ENCODE measurements at places on chromosomes 16 and 17. TPM values are rescaled to one million over a fixed set of nuclear protein-coding genes. Genes with fewer than 3 reads are reported as not detected.

The CCL16 gene
- not detected for total RNA-seq

The TNS4 gene
- total RNA-seq = under 0.01 TPM

The TANC2 gene
- total RNA-seq = 36.9 TPM

The TP53TG3D gene
- total RNA-seq = not detected

The CYB561 gene
- total RNA-seq = 12.7 TPM

The DPH1 gene
- 27.9 TPM for total RNA-seq

The WFIKKN2 gene
- 0.13 TPM for total RNA-seq

The HIC1 gene
- total RNA-seq = 22.1 TPM

The TEX14 gene
- total RNA-seq = not detected

The AIPL1 gene
- total RNA-seq = not detected

The CA10 gene
- total RNA-seq = not detected

The VAT1L gene
- 0.98 TPM for total RNA-seq

The FAM117A gene
- 6.0 TPM for total RNA-seq

The EVPLL gene
- not detected for total RNA-seq

The KRT13 gene
- not detected for total RNA-seq

The ADAD2 gene
- 0.13 TPM for total RNA-seq

The SPECC1 gene
- 66.7 TPM for total RNA-seq

The KRT31 gene
- total RNA-seq = not detected

The SLC38A8 gene
- not detected for total RNA-seq

The SMIM36 gene
- not detected for total RNA-seq

The SALL1 gene
- 12.5 TPM for total RNA-seq

The FBXO39 gene
- total RNA-seq = not detected

The DHX40 gene
- 25.1 TPM for total RNA-seq

The ABCA9 gene
- total RNA-seq = 0.38 TPM

The C17orf100 gene
- 1.3 TPM for total RNA-seq

The TOX3 gene
- 1.0 TPM for total RNA-seq
